ENCODE measurements at places on chromosomes 13 and 19.

DNA sequence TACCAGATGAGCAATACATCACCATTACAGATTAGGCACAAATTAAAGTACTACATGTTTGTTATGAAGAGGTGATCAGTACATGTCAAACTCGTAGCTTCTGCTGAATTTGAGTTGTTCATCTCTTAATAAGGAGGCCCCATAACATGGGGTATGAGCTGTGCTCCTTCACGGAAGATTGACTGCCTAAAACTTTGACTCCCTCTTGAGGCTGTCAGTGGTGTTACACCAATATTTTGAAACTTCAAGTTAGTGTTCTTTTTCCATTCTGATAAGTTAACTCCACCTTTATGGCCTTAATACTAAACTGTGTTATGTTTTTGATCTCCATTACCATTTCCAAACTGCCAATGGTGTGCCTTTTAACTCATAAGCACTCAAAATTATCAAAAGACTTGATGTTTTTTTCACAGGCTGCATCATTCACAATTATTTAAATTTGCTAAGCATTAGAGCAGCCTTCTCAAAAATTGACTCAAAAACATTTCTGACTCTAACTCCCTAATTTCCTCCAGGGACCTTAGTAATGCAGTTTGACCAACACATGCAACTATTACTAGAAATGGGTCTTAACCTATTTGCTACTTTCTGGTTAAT lies 1591.5 kb downstream of the PCDH9 start:
- DNase-seq, result peak; percentile 34

DNA sequence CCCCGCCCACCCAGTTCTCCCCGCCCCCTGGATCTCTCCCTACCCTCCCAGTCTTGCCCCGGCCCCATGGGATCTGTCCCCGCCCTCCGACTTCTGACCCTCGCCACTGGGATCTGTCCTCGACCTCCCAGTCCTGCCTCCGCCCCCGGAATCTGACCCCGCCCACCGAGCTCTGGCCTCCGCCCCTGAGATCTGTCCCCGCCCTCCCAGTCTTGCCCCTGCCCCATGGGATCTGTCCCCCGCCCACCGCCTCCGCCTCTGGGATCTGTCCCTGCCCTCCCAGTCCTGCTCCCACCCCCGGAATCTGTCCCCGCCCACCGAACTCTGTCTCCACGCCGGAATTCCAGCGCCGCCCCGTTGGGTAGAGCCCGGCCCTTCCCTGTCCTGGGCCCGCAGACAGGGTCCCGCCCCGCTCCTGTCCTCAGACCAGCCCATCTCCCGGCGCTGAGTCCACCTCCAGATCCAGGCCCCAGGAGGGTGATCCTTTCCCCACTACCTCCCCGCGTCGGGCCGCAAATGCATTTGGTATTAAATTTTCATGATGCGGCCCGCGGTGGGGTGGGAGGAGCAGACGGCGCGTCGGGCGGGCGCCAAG lies 1.5 kb upstream of the SLC17A7 start:
- peak; percentile 72 for DNase-seq

GRCh38 chr13:100521851-100522617 lies 66.6 kb downstream of the GGACT start:
- DNase-seq, result no peak

- no peak for DNase-seq
Observed at GRCh38 chr13:93714171-93714570, 487.6 kb downstream of the GPC6 start.

GRCh38 chr19:47239610-47240296 lies 8.8 kb upstream of the BBC3 start:
- DNase-seq, result no peak

DNA sequence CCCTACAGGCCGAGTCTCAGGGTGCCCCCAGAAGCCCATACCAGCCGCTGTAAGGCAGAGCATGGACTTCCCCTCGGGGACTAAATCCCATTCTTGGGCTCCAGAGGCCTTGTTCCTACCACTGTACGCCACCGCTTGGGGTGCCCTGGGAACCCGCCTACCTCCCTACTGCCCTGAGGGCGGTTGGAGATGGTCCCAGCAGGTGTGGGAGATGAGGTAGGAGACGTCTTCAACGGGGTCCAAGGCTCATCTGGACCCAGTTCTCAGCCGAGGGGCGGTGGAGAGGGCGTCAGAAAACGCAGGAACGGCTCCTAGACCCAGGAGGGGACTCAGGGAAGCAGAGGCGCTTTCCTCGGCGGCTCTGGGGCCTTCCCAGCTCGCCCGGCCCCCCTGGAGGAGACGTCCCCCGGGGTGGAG lies 833 bp upstream of the ZIK1 start:
- DNase-seq, result no peak

- DNase-seq, result no peak
Observed at GRCh38 chr19:11248852-11249251, 9.4 kb downstream of the ANGPTL8 start.

DNA sequence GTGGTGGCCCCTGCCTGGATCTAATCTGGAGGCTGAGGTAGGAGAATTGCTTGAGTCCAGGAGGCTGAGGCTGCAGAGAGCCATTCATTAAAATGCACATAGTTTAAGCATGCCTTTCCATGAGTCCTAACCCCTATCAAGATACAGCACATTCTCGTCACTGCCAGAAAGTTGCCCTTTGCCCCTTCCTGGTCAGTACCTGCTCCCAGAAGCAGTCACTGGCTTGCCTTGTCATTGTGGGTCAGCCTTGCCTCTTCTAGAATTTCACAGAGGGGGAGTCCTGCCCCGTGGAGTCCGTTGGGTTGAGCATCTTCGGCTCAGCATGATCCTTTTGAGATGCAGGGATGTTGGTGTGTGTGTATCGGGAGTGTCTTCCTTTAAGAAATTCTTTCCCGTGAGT lies 10.8 kb downstream of the BICRA start:
- no peak for DNase-seq

GRCh38 chr13:79749984-79750551 lies 269.1 kb downstream of the NDFIP2 start:
- DNase-seq, result no peak

- DNase-seq, result no peak
Observed at GRCh38 chr19:41902594-41902993, 19.6 kb downstream of the ARHGEF1 start.
